Omental fat pad (tissue), 4 donors: ENCODE measurements at places on chromosomes 16 and 17.

GRCh38 chr16:55039931-55040330, 109.3 kb downstream of the IRX5 start:
- DNase-seq = no peak

DNA sequence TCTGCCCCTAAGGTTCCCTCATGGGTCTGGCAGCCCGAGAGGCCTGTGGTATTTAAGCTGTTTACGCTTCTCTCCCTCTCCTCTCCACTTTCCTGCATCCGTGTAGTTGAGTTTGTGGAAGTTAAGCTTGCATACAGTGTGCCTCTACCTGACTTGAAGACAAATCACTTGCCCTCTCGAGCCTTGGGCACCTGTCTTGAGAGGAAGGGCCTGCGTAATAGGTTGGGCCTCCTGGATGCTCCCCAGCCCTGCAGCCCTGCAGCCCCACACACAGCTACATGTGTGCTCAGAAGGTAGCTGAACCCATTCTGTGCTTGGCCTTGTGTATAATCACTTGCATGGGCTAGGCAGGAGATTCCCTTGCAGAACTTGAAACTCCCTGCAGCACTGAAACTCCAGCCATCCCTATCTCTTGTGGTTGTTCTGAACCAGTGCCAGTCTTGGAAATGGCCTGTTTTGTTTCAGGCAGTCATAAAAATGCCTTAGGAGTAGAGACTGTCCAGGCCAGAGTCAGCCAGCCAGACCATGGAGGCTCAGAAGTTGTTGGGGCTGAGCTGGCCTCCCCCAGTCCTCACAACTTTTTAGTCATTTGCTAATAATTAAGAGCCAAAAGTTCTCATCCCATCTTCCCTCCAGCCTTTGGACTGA, 134.6 kb downstream of the CLEC16A start:
- no peak for DNase-seq

GRCh38 chr16:15775209-15775608, 81.6 kb downstream of the MYH11 start:
- DNase-seq = no peak

GRCh38 chr17:49835472-49835871, 12.4 kb downstream of the TAC4 start:
- DNase-seq = no peak

DNA sequence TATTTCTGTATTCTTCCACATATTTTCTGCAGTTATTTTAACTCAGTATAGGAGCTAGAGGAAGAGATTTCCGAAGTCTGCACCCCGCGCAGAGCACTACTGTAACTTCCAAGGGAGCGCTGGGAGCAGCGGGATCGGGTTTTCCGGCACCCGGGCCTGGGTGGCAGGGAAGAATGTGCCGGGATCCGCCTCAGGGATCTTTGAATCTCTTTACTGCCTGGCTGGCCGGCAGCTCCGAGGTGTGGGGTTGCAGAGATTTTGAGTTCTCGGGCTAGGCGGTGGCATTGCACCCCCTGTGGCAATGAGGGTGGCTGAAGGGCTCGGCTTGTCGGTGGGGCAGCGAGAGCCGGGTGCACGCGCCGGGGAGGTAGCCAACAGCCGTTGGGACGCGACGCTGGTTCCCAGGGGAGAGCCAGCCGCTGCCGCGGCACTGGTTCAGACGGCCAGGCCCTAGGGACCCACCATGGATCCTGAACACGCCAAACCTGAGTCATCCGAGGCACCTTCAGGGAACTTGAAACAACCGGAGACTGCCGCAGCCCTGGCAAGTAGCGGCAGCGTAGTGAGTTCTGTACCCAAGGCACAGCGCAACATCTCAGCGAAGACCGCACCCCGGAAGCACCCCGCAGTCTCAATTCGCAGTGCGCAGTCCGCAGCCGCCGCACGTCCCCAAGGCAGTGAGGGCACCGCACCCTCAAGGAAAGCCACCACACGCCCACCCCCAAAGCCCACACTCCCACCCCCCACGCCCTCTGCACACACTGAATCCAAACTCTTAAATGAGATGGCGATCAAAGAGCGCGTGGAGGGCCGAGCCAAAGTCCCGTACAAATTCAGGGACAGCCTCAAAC, at the start of gene CMTM1:
CMTM1 (plus strand) TSS at position 389 of the 851 bp plus-strand sequence; CDS start at position 464, 75 bp downstream.
- DNase-seq = no peak

GRCh38 chr16:57301126-57301817, 16.8 kb upstream of the PLLP start:
- DNase-seq = no peak
